Lung microvascular endothelial cell (primary cell): ENCODE measurements at places on chromosomes 5 and 9.

DNA sequence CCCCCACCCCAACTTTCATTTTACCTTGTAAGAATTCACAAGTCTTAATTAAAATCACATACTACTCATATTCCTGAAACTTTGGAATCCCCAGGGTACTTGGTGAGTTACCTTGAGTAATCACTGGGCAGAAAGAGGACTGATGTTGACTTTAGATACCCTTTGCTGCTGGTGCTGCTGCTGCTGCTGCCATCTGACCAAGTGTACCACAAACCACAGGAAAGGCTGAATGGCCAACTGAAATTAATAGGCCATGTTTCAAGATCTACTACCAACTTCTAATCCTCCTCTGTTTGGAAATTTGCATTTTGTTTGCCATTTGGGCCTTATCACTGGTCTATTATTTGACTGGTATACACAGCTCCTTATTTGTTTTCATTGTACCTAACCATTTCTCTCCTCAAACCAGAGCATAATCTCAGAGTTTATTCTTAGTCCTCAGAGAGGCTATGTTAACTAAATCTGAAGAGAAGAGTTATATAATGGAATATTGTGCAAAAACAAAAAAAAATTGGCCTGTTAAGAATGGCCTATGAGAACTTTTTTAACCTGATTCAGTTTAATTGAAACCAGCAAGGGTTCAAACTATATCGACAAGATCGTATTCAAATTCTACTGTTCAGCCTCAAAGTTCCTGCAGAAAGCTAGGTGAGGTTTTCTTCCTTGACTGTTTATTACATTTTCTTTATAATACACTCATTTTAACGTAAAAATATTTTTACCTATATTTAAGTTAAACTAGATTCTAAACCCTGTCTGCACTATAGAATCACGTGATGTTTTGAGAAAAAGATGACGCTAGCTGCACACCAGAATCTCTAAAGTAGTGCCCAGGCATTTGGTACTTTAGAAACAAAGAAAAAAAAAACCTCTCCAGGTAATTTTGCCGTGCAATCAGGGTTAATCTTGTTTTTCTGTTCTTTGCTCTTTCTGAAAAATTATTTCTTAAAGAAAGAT is 13.1 kb downstream of the SELENOP start:
- no peak for DNase-seq

- no peak for DNase-seq
These were observed 158.6 kb upstream of the SHB start for GRCh38 chr9:38227656-38228055.

DNA sequence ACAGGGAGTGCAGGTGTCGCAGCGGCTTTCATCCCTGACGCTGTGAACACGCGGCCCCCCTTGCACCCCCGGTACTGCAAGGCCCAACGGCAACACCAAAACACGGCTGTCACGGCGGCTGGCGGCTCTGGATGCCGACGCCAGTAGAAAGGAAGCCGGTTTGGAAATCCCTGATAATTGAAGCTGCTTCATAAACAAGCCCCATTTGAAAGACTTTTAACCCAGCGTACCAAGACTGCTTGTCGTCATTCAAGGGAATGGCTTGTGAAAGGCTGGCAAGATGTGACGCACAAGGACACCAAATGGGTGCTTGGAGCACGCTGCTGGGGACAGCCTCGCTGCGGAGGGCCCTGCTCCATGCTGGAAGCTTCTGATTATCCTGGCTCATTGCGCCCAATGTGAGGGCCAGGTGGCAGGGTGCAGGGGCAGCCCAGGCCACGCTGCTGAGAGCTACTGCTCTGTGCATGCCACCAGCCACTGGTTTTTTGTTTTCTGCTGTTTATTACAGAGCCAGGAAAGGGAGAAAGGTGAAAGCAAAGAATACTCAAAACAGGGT is 63.1 kb downstream of the GTF3C4 start:
- peak; percentile 3 for DNase-seq

DNA sequence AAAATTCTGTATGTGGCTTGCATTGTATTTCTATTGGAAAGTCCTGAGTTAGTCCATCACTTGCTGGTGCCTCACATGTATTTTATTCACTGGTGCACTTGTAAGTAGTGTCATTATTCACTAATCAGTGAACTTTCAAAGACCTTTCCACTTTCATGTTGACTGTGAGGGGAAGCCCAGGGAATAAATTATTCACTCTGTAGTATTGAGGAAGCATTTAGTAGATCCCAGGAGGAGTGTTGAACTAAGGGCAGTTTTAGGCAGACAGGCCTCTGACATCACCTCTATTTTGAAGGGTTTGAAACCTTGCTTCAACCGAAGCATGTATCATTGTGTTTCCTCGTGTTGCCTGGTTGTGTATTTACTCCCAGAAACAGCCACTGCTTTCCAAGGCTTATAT is 705.4 kb upstream of the RIOK2 start:
- DNase-seq, result peak; percentile 9

GRCh38 chr5:171801839-171802238 is 16.2 kb downstream of the SMIM23 start:
- no peak for DNase-seq

DNA sequence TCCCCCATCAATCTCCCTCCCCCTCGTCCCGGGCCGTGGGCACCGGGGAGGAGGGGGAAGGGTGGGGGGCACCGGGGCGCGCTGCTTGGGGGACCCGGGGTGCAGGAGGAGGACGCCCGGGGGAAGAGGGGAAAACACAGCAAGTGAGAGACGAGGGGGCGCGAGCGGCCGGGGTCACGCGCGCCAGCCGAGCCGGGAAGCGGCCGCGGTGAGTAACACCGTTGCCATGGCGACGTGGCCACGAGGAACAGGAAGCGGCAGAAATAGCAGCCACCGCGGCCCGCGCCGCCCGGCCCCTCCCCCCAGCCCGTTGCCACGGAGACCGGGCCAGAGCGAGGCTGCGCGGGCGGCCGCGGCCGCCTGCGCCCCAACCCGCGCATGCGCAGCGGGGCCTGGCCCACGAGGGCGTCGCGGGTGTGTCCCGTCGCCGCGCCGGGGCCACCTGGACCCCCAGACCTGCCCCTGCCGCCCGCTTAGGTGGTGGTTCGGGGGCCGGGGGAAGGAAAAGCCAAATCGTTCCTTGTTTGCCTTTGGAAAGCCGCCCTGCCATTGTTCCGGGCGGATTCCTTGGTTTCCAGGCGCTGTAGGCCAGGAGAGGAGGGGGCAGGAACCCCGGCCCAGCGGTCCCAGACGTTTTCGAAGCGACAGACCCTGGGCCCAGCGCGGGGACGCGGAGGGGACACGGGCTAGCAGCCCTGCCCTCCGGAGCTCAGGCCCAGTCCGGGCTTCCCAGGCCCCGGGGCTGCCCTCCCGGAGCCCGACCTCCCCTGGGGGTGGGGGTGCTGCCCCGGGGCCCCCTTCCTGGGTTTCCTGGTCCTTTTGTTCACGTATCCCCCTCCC is 207.1 kb downstream of the C9orf50 start:
- peak; percentile 99 for DNase-seq
